ENCODE measurements at places on chromosomes 6 and 20.

DNA sequence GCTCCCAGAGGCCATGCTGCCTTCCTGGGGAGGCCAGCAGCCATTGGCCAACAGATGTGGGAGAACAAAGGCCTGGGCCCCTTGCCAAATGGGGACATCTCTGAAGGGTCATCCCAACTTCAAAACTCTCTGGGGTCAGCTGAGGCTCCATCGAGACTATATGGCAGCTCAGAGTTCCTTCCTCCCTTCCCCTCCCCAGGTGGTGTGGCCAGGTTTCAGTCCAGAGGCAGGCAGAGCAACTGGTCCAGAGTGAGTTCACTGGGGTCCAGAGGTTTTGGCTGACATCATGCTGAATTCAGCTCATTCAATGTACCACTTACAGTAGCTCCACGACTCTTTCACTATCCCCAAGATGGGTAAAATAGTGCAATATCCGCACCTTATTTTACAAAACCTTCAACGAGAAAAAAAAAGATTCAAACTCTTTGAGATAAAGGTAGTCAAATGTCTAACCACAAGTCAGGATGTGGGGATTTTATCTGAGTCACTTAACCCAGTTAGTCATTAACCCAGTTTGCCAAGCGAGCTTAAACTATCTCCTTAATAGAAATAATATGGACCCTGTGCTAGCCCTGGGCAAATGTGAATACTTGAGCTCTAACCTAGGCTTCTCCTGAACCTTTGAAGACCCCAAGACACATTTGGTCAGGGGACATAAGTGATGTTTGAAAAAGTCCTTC lies 108.4 kb upstream of the PLEKHG1 start:
- no peak for DNase-seq

GRCh38 chr6:144234935-144235334 lies 50.2 kb upstream of the UTRN start:
- DNase-seq: no peak

- no peak for DNase-seq
Observed at GRCh38 chr6:128757961-128758360, 125.0 kb upstream of the LAMA2 start.

DNA sequence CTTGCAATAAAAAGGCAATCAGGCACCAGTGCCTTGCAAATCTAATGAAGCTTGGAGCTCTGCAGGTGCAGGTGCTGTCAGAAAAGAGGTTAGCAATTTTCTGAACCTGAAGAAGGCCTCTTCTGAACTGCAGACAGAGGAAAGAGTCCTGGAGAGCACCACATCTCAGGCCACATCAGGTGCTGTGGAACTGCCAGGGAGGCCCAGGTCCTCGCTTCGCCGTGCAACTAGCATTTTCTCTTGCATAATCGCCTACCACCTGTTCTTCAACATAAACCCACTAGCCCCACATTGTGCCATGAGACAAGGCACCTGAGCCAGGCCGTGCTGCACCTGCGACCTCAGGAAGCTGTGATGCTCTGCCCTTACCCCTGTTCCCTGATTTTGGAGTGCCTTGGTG lies 187.6 kb downstream of the DTNBP1 start:
- no peak for DNase-seq

GRCh38 chr6:46310196-46310595 lies 139.4 kb upstream of the ENPP5 start:
- DNase-seq: no peak

GRCh38 chr6:73017476-73017875 lies 207.8 kb downstream of the KHDC1L start:
- DNase-seq: no peak

DNA sequence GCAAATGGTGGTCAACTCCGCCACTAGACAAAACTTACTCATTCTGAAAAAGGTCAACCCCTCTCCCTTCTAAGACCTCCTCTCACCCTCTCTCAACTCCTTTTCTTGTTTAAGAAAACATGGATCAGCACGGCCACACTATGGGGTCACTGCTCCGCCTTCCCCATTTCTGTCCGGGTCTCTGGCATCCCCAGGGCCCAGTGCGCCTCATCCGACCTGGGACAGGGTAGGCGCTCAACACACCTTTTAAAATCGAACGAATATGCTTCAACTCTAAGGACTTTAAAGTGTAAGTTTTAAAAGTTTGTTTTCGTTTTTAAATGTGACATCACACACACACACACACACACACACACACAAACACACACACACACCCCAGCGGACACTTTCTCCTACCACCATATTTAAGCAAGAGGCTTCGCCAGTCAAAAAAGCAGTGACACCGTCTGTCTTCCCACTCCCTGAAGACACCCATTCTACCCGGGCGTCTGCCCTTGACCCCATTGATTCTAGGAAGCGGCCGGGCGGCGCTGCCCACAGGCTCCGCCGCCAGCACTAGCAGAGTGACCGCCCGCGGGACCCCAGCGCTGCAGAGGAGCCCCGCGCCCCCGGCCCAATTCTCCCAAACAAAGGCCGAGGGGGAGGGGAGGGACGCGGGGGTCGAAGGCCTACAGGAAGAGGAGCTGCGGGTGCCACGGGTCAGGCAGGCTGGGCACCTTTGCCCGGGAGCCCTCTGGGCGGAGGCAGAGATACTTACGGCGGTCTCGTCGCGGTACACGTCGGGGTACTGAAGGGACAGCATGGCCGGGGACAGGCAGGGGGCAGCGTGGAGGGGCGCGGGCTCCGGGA lies 568 bp downstream of the PREP start:
- no peak for DNase-seq

GRCh38 chr20:21154692-21155091 lies 28.8 kb downstream of the KIZ start:
- no peak for DNase-seq

DNA sequence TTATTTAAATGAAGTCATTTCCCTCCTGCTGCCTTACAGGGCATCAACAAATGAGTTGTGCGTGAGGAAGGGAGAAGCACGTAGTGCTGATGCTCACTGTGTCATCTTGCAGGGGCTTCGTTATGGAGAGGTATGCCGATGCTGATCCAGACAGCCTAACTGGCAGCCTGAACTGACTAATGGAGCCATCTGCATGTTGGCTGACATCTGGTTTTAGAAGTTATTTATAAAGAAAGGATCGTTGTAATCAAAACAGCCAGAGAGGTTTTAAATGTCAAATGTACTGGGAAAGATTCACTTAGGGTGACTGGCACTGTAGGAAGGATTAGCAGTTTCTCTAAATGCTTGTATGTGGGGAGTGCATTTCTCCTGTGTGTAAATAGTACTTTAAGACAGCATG lies 54.6 kb downstream of the FARS2 start:
- DNase-seq: no peak

GRCh38 chr20:1368448-1369199 lies 24.2 kb downstream of the FKBP1A start:
- no peak for DNase-seq

DNA sequence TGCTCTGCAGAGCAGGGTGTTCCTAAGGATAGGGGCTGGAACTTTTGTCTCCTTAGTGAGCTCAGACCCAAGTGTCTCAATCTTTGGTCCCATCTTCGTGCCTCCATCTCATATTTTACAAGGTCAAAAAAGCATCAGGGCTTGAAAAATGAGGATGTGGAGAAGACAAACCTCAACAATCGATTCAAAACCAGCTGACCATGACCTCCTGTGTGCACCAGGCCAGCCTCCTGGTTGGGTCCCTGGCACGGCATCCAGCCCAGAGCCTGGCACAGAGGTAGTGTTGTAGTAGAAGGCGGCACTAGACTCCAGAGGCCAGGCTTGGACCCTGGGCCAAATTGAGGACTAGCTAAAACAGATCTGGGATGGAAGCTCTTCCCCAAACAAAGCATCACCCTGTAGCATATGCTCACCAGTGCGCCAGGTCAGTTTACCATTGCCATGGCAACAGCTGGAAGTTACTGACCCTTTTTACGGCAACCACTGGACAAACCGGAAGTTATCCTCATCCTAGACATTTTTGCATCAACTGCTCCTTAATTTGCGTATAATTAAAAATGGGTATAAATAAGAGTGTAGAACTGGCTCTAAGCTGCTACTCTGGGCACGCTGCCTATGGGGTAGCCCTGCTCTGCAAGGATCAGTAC lies 69.3 kb upstream of the BLCAP start:
- no peak for DNase-seq

DNA sequence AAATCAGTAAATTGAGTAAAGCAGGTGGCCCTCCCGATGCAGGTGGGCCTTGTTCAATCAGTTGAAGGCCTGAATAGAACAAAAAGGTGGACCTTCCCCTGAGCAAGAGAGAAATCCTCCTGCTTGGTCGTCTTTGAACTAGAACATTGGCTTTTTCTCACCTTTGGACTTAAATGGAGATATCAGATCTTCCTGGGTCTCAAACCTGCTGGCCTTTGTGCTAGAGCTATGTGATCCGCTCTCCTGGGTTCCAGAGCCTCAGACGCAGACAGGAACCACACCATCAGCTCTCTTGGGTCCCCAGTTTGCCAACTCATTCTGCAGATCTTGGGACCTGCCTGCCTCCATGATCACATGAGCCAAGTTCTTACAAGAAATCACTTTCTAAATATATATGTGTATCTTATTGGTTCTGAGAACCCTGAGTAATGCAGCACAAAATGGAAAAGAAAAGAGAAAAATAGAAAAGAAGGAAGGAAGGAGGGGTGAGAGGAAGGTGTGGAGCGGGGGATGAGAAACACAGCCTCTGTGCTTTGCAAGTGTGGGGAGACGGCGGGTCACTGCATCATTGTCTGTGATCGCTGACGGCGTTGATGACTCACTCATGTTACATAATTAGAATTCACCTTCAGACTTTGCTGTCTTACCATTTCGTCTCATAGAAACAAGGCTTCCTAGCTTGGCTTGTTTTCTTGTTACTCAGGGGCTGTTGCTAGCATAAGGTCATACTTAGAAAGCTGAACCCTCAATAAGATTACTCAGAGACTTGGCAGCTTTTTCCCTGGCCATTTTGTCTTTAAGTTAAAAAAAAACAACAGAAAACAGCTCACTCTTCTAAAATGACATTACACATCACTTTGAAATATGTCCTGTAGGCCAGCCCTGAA lies 85.7 kb upstream of the NEDD9 start:
- no peak for DNase-seq

DNA sequence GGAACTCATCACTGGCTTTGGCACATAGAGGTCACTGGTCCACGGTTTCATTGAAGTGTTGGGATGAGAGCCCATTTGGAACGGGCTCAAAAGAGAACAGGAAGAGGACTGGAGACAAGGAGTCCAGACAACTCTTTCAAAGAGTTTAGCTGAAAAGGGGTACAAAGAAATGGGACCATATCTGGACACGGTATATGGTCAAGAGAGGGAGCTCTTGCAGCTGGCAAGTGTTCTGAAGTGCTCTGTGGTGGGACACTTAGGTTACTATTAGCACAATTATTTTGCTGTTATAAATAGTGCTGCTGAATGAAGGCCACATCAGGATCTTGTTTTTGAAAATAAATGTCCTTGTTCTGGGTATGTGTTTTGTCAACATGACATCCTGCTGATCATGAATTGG lies 4.6 kb downstream of the SGK2 start:
- no peak for DNase-seq

DNA sequence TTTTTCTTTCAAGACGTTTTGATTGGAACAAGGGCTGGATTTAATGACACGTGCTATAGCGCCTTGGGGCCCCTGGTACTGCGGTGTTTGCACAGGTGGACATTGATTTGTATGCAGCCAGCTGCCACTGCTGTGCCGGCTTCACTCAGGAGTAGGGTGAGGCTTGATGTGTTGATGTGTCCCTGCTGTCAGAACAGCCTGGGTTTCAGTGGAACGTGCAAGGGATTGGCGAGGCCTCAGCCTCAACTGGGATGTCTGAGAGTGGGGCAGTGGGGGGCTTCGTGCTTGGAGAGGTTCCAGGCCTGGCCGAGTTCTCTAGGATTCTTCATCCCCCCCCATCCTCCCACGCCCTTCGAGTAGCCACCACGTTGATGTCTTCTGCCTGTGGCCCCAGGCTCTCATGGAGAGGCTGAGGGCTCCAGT lies 23.0 kb downstream of the PYGB start:
- DNase-seq: no peak

DNA sequence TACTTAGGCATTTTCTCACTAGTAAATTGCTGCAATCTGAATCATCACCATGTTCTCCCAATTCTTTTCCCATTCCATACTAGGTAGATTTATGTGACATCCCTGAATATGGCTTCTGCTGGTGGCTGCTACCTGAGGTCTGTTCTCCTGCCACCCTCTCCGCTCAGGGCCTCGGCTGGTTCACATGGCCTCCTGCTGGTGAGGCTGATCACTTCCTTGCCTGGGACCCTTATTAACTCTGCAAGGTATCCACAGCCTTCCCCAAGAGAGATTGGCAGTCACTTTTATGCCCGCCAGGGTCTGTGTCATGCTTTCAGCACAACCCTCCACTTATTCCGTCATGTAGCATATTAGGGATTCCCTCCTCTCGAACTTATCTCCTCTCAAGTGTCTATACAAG lies 424.5 kb upstream of the FLRT3 start:
- DNase-seq: no peak

- no peak for DNase-seq
Observed at GRCh38 chr20:61440548-61441055, 188.5 kb downstream of the CDH4 start.

DNA sequence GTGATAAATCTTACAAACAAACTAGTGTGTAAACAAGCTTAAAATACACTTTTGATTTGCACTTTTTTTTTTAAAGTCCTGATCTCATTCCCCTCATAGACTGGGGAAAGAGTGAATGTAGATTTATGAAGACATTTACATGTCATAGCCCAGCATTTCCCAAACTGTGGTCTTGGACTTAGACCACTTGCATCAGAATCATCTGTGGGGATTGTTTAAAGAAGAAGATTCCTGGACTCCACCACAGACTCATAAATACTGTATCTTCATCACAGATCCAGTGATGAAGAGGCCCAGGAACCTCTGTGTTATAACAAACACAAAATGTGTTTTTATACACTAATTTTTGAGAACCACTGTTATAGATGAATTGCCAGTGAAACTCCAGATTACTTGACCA lies 99.5 kb downstream of the KCNQ5 start:
- no peak for DNase-seq

Data from neural crest cell (in vitro differentiated cells).